Amniotic stem cell (primary cell): ENCODE measurements at places on chromosomes 7 and 10.

GRCh38 chr7:104296900-104297299 lies 31.5 kb upstream of the LHFPL3 start:
- no peak for DNase-seq

DNA sequence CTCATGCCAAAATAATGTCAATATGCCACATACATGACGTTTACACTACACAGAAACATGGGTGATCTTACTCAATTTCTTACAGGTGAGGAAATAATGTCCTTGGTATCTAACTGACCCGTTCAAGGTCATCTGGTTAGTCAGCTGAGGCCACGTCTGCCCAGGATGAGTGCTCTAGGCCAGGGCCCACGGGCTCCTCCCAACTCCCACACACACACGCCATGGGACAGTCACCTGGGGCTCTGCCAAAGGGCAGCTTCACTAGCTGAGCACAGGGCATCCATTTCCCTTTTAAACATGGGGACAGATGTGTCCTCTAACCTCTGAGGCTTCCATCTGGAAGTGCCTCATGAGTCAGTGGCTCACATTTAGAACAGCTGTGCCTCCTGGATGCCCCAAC lies 123.9 kb downstream of the TNS3 start:
- no peak for DNase-seq

GRCh38 chr10:99768556-99768955 lies 13.9 kb upstream of the ABCC2 start:
- no peak for DNase-seq

- no peak for DNase-seq
These were observed 23.2 kb upstream of the CCL24 start for GRCh38 chr7:75836798-75837197.

DNA sequence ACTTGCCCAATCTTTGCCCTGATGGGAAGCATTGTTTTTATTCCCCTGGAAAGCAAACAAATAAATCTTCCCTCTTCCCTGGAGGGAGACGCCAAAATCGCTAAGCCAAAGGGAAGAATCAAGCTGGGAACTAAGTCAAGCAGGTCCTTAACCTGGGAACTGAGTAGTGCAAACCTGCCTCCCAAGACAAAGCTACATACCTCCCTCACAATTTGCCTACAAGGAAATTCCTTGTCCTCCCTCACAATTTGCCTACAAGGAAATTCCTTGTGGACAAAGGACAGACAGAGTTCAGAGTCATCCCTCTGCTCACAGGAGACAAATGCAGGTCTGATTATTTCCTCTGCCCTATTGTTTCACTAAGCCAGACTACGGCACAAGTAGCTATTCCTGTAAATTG lies 50.5 kb downstream of the SPOCK2 start:
- no peak for DNase-seq

- DNase-seq, result no peak
These were observed 83.1 kb downstream of the ADCY1 start for GRCh38 chr7:45657136-45657889.

- no peak for DNase-seq
These were observed 60.8 kb upstream of the DOCK1 start for GRCh38 chr10:126844406-126844805.

DNA sequence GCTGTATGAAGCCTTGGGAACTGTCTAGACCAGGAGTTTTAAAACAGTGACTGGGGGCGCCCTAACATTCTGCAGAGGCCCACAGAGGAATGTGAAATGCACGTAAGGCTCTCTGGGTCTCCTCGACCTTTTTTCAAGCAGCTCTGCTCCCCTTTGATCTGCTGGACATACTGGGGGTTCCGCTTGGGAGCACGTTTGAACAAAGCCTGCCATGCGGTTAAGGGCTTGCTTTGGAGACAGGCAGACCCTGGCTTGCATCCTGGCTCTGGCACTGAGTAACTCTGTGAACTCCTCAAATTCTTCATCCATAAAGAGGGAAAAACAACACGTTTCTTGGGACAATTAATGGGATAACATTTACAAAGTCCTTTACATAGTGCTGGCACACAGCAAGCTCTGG lies 7.8 kb downstream of the BEND7 start:
- no peak for DNase-seq

DNA sequence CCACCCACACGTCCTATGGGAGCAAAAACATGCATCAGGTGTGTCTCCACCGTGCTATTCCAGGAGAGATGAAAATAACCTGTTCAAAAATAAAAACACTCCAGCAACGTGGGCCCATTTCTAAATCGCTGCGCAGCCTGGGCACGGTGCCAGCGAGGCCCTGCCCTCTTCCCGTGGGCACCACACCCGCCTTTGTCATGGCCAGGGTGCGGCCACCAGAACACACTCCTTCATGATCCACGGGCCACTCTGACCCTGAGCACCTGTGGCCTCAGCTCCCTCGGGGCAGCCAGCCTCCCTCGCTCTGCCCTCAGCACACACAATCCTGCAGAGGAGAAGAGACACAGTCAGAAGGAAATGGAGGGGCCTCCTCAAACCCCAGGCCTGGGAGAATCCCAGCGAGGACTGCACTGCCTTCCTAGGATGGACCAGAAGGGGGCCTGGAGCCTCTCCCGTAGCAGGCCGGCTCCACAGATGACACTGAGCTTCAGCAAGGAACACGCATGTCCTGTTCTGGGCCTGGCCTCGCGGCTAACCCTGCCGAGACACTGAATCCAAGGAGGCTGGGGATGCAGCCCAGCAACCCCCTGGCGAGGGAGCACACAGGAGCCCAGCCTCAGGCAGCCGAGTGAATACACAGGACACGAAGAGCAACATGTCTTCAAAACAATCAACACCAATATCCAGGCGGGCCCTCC lies 169.0 kb downstream of the MAD1L1 start:
- no peak for DNase-seq

GRCh38 chr7:83267141-83267631 lies 104.5 kb upstream of the PCLO start:
- no peak for DNase-seq

- DNase-seq, result no peak
These were observed 213.2 kb downstream of the KCND2 start for GRCh38 chr7:120486164-120486563.

- no peak for DNase-seq
These were observed 253.9 kb downstream of the PPP1R3A start for GRCh38 chr7:113664867-113665266.

DNA sequence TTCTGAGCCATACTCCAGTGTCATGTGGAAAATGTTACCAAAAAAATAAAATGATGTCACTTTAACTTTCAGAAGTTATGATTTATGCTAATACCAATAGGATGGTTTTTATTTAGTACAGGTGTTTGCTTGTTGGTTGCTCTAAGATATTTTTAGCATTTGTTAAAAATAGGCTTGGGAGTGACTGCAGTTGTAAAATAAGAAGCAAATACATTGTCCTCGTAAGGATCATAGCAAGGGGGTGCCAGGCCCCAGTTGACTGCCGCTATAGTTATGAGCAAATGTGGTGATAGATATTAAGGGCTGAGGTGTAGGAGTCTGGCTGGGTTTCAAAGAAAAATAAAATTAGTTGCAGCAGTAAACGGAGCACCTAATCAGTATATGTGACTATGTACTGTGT lies 354.4 kb upstream of the BMPER start:
- no peak for DNase-seq

DNA sequence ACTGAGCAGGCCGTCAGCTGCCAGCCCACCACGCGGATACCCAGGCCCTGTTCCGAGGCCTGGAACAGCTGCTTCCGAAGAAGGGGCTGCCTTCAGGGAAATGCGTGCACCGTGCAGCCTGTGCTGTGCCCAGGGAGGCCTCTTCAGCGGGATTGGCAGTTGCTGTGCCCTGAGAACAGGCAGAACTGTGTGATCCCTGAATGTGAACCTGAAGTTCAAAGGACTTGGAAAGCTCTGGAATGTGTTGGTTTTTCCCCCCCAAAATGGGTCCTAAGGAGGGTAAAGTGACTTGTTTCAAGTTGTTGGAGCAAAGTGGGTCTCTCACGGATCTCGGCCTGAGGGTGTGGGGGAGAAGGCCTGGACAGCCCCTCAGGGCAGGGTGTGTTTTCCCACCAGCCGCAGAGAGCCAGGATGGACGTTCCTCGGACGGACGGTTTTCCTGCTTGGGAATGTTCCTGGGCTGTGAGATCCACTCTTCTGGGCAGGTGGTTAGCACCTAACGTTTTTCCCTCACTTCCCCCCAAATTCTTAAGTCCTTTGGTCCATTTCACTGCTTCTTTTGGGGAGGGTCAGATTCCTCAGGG lies 2.1 kb downstream of the SPRN start:
- DNase-seq, result no peak

DNA sequence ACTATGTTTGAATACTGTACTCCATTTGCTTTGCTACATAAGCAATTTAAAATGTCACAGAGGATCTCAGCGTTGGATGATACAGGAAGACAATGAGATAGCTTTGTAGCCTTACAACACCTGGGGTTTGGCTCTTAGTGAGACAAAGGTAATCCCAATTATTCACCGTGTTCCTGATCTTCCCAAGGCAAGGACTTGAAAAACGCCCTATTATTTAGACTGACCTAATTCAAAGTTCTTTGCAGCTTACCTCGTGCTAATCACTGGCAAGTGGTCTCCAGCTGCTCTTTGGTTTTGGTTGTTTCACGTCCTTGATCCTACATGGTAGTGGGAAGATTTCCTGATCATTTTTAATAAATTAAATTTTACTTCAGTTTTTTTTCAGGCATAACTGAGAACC lies 23.0 kb upstream of the C7orf33 start:
- no peak for DNase-seq

- DNase-seq, result no peak
These were observed 55.8 kb downstream of the FIGNL1 start for GRCh38 chr7:50394315-50394714.

- DNase-seq, result no peak
These were observed 120.0 kb downstream of the SEC23IP start for GRCh38 chr10:120012566-120012965.

- no peak for DNase-seq
These were observed 28.4 kb upstream of the ANLN start for GRCh38 chr7:36361227-36361626.

GRCh38 chr7:94142281-94142680 lies 138.1 kb upstream of the BET1 start:
- DNase-seq, result no peak

DNA sequence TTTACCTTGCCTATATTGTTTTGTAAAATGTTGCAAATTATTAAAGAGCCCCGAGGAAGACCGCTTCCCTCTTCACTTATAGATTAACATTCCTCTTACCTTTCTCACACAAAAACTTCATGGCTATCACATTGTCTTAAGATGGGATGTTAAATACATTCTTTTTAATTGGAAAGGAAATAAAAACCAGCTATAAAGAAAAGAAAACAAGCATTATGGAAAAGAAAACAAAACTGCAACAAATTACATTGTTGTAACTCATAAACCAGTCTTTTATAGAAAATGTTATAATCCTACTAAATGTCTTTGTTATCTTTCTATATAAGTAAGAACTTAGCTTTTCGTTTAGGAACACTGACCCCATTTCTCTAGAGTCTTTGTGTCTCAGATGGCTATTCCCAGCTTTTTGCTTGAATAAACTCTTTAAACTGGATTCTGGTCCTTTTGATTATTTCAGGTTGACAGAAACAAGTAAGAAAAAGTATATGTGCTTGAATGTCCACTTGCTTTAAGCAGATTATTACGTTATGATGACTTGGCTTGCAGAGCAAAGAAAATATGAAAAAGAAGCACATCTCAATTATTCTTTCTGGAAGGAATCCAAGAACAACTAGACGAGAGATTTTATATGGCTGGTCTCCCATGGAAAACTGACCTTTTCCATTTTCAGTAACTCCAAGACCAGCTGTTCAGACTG lies 128.2 kb downstream of the AKR1D1 start:
- no peak for DNase-seq

GRCh38 chr7:155190688-155191087 lies 107.0 kb upstream of the INSIG1 start:
- no peak for DNase-seq

DNA sequence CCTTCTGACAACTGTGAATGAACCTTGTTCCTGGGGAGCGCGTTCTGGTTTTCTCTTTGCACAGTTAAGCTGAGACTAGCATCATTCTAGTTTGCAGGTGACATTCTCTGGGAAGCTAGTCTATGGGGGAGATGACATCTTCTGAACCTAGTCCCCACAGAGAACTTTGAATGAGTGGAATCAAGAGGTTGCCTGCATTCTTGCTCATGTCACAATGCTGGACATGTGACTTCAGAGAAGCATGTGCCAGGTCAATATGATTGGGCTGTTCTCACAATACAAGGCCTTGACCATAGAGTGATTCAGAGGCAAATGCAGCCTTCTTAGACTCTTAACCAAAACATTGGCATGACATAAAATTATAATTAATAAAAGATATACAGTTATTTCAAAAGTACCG lies 22.1 kb downstream of the KLLN start:
- DNase-seq, result no peak

GRCh38 chr7:135879233-135879632 lies 97.9 kb downstream of the MTPN start:
- peak; percentile 15 for DNase-seq

DNA sequence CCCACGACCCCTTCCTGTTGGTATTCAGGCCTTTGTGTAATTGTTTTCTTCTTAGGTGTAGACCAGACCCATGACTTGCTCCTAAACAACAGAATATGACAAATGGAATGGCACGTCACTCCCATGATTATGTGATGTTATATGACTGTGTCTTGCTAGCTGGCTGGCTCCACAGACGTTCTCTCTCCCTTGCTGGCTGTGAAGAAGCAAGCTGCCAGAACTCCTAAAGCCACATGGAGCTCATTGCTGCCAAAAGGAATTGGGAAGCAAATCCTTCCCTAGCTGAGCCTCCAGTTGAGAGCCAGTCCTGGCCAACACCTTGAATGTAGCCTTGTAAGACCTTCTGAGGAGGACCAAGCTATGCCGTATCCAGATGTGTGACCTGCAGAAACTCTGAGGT lies 74.2 kb downstream of the RAB18 start:
- DNase-seq, result no peak

- DNase-seq, result no peak
These were observed 209.6 kb downstream of the EBF3 start for GRCh38 chr10:129754211-129755050.

DNA sequence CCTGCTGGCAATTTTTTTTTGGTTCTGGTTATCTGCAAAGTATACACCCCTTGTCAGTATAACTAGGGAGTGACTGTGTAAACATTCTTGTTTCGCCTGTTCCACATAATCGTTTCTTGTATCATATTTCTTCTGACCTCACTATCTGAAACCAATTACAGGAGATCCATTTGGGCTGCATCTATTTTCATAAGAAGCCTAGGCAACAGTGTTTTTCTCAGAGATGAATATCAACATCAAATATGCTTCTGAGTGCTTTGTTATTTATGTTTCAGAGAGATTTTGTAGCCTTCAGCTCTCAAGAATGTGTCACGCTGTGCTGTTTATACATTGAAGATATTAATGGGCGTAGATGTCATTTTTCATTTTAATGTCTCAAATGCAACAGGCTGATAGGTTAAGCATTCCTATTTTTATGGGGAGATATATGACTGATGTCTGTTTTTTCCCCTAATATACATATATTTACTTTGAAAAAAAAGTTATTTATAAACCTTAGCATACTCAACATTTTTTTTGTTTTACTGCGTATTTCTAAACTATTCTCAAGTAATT lies 115.5 kb downstream of the FOXP2 start:
- peak; percentile 23 for DNase-seq

DNA sequence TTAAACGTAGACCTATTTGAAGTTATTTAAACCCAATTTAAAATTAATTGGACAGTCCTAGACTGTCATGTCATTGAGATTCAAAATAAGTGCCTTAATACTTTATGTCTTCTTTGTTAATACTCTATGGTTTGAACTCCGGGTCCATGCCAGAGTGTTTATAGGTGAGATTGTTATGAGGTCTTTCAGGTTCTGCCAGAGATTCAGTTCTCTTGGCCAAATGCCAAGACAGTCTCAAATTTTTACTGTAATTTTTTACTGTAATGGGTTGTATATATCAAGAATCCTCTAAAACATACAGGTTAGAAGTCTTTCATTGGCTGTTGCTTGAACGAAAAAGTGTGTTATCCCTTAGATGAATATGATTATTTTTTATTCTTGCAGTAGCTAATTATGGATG lies 3.9 kb downstream of the ADD3 start:
- no peak for DNase-seq
